Hair follicular keratinocyte (primary cell): ENCODE measurements at places on chromosomes 5 and 9. TPM values are rescaled to one million over a fixed set of nuclear protein-coding genes. Genes with fewer than 3 reads are reported as not detected.

LCN2 gene
- 8.8 and 22.4 TPM in 2 replicates for total RNA-seq

GFI1B gene
- total RNA-seq, result not detected in 2 replicates

PCAT7 gene
- total RNA-seq, result not detected in 2 replicates

DPYSL3 gene
- total RNA-seq, result 3.0 and 5.2 TPM in 2 replicates

DMRT2 gene
- total RNA-seq, result not detected in 2 replicates

ZNF300 gene
- total RNA-seq, result 5.3 and 6.0 TPM in 2 replicates

SPINK5 gene
- total RNA-seq, result 0.95 and 1.6 TPM in 2 replicates

FBXO4 gene
- 12.3 and 12.7 TPM in 2 replicates for total RNA-seq

ST8SIA4 gene
- total RNA-seq, result 0.08 and 0.76 TPM in 2 replicates

MEGF10 gene
- 0.08 TPM in 1 of 2 replicates, not detected in the other for total RNA-seq

PCDHGA12 gene
- total RNA-seq, result 1.6 and 4.0 TPM in 2 replicates

PGM5 gene
- total RNA-seq, result not detected in 2 replicates

GAS1 gene
- total RNA-seq, result 1.5 and 3.2 TPM in 2 replicates

TAF11L2 gene
- total RNA-seq, result not detected in 2 replicates

AQP7 gene
- total RNA-seq, result not detected in 2 replicates

TAF11L5 gene
- not detected in 2 replicates for total RNA-seq

PDLIM4 gene
- 44.2 and 74.6 TPM in 2 replicates for total RNA-seq
